GM23338 (cell line): ENCODE measurements at places on chromosomes 6 and 20. TPM values are rescaled to one million over a fixed set of nuclear protein-coding genes. Genes with fewer than 3 reads are reported as not detected.

- no peak overlapping the region for H3K27ac ChIP-seq
- no peaks in the 10 kb centered on the region for H3K4me1 ChIP-seq
- no peaks in the 10 kb centered on the region for H3K27me3 ChIP-seq
- no peak for DNase-seq
- H3K4me3 ChIP-seq, result no peak overlapping the region
Observed at GRCh38 chr6:13261464-13261994, 66.8 kb downstream of the TBC1D7 start.

Gene BFSP1
- total RNA-seq, result 4.9 and 5.0 TPM in 2 replicates

- H3K4me1 ChIP-seq, result no peaks in the 10 kb centered on the region
- no peaks in the 10 kb centered on the region for H3K27me3 ChIP-seq
- H3K36me3 ChIP-seq, result no peaks in the 10 kb centered on the region
- H3K4me3 ChIP-seq, result no peak overlapping the region
Observed at GRCh38 chr20:57437672-57438330, 46.6 kb downstream of the RBM38 start.

- no peak overlapping the region for H3K4me3 ChIP-seq
- H3K27me3 ChIP-seq, result no peaks in the 10 kb centered on the region
Observed at GRCh38 chr6:26243132-26243531, 121.9 kb upstream of the BTN3A2 start.

Gene IPCEF1
- 0.27 and 1.8 TPM in 2 replicates for total RNA-seq

GRCh38 chr20:13581451-13581850 lies 57.3 kb downstream of the TASP1 start:
- peaks cover 6% of the 10 kb centered on the region; the same call in 1 of the 2 replicates for H3K36me3 ChIP-seq
- no peaks in the 10 kb centered on the region for H3K27me3 ChIP-seq

Gene SGK2
- total RNA-seq, result 0.08 and 0.42 TPM in 2 replicates
